T follicular helper cell (primary cell): ENCODE measurements at places on chromosomes 1 and 21.

DNA sequence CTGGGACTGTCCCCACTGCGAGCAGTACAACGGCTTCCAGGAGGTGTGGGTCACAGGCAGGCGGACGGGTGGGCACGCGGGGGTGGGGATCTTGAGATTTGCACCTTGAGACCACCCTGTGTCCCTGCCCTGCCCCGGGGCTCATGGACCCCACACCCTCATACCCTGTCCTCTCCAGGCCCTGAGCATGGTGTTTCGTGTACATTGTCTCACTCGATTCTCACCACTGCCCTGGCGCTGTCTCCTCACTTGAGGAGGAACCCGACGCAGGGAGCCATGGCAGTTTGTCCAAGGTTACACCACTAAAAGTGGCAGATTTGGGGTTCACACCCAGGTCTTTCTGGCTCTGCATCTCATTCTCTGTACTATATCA is 7.2 kb downstream of the TMEM201 start:
- no peak for DNase-seq

- DNase-seq = no peak
Observed at GRCh38 chr1:171801487-171801891, 20.0 kb downstream of the METTL13 start.

- peak; percentile 66 for DNase-seq
Observed at GRCh38 chr21:31132574-31133242, 94.4 kb upstream of the KRTAP19-8 start.

- no peak for DNase-seq
Observed at GRCh38 chr1:41417335-41417682, 56.1 kb downstream of the FOXO6 start.

DNA sequence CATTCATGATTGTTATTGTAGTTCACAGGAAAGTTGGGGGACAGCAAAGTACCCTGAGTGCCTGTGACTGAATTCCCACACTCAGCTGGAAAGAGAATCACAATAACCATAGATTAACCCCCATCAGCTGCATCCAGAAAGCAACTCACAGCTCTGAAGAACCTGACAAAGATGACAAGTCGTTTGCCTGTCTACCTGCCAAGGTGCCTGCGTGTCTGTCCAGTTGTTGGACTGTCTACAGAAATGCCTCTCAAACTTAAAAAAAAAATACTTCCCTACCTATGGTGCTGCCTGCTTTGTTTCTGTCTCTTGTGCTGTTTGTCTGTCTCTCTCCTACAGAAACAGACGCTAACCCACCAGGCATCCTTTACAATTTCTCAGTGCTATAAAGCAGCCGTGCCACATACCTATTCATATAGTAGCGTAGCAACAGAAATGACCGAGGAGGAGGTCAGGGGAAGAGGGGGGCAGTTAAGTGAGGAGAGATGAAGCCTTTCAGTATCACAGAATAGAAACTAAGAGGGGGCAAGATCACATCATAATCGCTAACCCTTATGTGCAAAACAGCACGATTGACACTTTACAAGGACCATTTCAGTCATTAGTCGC is 154.6 kb upstream of the HMGB4 start:
- no peak for DNase-seq

DNA sequence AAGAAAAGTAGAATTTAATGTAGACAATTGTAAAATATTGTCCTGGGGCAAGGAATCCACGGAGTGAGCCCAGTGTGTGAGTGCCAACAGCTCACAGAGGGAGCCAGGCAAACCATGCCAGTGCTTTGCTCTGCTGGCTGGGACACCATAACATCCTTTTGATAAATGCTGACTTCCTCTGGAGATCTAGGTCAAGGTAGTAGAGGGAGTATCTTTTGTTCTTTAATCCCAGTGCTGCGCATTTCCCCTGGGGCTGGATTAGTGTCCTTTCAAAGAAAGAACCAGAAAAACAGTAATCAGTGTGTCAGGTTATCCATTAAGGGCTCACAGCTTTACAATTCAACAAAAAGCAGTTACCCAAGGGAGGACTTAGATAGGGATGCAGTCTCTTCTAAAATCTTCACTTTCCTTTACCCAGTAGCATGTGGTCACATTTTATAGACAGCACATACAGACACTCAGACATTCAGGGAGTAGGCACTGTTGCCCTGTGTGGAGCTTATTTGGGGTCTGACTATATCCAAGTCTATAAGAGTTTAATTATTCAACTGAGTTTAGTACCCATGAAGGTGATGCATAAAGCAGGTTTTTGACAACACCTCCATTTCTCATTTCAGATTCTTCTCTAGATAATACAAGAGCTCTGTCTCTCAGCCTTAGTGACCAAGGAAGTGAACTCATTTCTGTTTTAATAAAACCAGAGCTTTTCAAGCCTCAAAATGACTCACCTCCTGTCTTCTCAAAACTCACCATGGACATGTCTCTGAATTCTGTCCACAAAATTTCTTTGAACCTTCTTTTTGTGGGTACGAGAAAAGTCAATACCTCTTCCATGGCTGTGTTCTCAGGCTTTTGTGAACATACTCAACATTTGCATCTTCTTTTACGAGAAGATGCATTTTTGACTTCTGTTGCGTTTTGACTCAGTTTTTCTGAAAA is 215.3 kb downstream of the BRINP2 start:
- no peak for DNase-seq

GRCh38 chr1:204319462-204319861 is 40.3 kb downstream of the PLEKHA6 start:
- DNase-seq = no peak

GRCh38 chr1:63821091-63822005 is 47.5 kb downstream of the ROR1 start:
- no peak for DNase-seq

DNA sequence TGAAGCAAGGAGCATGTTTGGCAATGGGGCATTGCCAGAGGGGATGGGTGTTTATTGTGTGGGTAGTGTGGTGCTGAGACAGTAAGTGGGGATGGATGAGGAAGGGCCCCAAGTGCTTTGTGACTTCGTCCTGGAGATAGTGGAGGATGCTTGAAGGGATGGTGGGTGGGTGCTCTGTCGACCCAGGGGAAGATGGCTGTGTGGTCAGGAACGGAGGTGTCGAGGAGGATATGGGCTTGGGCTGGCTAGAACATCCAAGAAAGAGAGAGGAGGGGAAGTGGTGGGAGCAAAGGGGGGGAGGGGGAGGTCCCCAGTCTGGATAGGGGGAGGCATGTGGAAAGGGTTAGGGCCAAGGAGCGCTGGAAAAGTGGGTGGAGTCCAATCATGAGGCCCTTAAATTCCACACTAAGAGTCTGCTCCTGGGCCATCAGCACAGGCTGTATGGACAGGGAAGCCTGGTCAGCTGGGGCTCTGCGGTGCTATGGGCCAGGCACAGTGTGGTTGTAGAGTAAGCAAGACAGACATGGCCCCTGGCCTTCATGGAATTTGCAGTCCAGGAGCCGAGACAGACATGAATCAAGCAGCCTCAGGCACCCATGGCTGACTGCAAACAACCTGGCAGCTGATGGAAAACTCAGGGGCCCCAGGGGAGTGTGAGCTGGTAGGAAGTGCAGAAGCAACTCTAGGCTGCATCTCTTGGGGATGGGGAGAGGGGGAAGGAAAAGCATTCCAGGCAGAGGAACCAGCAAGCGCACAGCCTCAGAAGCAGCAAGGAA is 36.3 kb downstream of the EDN2 start:
- no peak for DNase-seq

DNA sequence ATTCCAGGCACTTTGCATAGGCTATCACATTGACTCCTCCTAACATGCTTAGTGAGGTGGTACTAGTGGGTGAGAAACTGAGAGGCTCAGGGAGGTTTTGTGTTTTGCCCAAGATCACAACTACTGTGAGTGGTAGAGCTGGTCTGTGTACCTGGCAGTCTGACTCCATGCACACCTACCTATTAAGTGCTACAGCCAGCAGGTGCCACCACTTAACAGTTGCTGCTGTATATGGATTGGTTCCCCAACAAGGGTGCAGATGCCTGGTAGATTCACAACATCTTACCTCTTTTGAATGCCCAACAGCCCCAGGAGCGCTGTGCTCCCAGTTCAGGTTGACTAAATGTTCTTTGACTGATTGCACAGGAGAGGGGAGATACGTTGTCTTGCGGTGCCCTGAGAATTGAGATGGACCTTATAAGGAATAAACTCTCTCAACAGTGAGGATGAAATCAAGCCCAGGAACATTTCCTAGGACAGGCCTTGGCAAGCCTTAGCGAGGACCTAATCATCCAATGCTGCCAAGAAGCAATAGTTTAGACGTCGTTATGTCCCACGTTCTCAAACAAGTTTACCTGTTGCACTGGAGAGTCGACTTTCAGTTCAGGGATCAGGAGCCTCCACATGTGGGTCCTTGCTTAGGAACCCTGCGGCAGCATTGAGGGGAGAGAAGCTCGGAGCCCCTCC is 78.9 kb upstream of the F3 start:
- DNase-seq = no peak

DNA sequence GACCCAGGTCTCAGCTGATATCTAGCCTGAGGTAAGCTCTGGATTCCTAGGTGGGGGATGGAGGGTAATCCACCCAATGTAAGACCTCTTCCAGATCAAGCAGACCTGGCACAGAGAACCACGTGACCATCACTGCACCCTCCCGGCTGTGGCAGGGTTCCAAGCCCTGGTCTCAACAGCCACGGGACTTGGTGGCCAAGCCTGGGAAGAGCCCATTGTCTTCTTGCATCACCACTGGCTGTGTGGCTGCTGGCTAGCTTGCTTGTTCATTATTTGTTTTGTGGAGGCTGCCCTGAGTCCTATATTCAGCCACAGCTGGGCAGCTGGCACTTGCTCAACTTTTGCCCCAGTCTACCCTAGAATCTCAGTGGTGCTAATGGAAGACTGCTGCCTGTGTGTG is 24.1 kb upstream of the NFASC start:
- no peak for DNase-seq
